ENCODE measurements at places on chromosomes 5 and 9.

DNA sequence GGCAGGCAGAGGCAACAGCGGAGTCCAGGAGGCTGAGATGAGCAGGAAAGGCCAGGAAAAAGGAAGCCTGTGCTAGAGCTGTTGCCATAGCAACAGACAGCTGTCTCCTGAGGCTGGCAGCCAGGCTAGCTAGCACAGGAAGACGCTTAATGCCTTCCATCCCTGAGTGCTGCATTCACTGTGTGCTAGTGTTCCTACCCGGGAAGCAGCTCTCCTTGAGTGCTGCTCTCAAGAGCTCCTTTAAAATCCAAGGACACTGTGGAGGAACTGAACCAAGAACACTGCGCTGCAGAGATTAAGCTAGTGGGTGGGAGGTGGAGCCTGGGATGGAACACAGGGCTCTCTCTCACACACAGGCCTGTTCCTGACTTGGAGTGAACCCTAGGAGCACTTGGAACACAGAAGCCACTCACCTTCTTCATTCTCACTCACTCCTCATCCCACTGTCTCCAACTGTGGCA lies 53.5 kb upstream of the IL7R start:
- DNase-seq, result peak; percentile 91

- DNase-seq, result no peak
Observed at GRCh38 chr9:1049641-1050040, 516 bp upstream of the DMRT2 start.

DNA sequence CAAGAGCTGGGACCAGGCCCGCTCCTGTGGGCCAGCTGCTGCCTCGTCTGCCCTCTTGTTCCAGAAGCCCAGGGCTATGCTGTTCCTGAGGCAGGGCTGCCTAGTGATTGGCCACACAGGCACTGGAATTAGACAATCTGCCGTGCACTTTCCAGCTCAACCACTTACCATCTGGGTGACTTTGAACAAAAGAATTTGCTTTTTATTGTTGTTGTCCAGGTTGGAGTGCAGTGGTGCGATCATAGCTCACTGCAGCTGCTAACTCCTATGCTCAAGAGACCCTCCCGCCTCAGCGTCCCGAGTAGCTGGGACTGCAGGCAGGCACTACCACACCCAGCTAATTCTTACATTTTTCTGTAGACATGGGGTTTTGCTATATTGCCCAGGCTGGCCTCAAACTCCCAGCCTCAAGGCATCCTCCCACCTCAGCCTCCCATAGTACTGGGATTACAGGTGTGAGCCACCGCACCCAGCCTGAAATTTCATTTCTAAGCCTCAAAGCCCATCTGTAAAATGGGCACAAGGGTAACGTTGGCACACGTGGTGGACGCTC lies 1.2 kb upstream of the NEK6 start:
- peak; percentile 98 for DNase-seq

DNA sequence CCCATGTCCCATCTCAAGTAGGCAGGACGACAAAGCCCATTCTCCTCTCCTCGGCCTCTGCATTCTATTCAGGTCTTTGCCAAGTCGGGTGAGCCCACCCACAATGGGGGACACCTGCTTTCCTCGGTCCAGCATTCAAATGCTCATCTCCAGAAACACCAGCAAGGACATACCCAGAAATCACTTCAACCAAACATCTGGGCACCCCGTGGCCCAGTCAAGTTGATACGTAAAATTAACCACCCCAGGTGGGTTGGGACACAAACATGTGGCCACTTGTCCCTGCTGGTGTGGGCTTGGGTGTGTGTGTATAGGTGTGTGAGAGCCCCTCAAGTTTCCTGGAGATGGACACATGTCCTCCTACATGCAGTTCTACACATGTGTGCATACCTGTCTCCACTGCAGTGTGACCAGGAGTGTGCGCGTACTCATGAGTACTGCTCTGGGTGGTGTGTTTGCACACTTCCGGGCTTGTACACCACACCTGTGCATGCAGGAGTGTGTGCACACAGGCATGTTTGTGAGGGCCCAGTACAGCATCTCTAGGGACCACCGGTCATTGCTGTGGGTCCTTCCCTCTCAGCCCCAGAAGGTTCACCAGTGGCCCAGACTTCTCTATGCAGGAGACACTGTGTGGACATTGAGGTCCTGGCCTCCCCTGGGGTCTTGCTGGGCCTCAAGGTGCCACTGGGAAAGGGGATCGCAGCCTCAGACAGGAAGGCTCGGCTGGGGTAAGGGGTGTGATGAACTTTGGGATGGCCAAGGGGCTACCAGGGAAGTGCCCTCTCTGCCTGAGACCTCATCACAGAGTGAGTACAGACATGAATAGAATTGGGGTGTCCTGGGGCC lies 35.4 kb upstream of the RXRA start:
- DNase-seq, result peak; percentile 45

DNA sequence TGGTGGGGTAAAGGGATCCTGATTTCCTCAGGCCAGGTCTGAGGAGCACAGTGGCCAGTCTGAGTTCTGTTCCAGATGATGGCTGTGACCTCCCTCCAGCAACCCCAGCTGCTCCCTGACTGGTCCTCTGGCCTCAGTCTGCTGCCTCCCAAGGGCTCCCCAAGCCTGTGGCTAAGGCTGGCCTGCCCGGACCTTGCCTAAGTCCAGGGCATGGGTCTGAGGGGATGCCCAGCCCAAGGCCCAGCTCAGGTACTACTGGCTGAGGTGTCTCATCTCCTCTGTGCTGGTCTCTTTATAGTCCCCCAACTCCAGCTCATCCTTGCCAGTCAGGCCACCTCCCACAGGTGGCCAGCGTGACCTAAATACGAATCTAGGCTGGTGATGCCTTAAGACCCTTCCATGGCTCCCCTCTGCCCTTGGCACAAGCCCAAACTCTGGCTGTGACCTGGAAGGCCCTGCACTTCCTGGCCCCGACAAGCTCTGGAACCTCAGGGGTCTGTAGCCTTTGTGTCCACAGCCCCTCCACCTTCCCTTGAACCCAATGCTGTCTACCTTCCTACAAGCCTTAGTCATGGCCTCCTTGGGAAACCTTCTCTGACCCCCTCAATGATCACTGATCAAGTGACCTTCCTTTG lies 9.8 kb downstream of the KIF12 start:
- DNase-seq, result peak; percentile 43

DNA sequence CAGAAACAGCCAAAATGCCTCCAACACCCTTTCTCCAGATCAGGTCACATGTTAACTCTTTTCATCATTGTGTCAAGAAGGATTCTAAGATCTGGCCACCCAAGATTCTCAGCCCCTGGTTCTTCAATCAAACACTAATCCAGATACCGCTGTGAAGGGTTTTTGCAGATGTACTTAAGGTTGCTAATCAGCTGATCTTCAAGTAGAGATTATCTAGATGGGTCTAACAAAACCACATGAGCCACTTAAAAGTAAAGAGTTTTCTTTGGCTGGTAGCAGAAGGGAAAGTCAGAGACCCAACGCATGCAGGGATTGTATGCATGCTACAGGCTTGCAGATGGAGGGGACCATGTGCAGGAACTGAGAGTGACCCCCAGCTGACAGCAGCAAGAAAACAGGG lies 267.9 kb downstream of the CDK5RAP2 start:
- DNase-seq, result peak; percentile 14

DNA sequence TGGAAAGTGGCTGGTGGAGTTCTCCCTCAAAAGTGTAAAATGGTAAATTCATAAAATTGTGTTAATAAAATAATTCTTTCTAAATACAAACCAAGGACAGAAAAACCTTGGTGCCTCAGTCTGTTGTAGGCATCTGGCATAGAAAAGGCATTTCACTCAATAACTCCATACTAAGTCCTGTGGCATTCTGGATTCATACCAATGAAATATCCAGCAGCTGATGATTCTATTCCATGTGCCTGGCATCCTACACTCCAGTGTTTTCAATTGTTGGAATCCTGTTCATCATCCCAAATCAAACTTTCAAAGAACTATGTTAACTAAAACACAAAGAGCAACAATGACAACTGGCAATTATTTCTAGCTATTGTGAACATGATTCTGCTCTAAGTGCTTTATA lies 21.6 kb upstream of the ALDH1A1 start:
- DNase-seq, result no peak

DNA sequence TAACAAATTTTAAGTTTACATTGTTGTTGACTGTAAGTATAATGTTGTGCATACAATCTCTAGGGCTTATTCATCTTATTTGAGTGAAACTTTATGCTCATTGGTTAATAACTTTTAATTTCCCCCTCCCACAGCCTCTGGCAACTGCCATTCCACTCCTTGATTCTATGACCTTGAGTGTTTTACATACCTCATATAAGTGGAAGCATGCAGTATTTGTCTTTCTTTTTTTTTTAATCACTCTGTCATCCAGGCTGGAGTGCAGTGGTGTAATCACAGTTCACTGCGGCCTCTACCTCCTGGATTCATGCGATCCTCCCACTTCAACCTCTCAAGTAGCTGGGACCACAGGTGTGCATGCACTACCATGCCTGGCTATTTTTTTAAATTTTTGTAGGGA lies 83.9 kb downstream of the KCTD16 start:
- DNase-seq, result no peak

DNA sequence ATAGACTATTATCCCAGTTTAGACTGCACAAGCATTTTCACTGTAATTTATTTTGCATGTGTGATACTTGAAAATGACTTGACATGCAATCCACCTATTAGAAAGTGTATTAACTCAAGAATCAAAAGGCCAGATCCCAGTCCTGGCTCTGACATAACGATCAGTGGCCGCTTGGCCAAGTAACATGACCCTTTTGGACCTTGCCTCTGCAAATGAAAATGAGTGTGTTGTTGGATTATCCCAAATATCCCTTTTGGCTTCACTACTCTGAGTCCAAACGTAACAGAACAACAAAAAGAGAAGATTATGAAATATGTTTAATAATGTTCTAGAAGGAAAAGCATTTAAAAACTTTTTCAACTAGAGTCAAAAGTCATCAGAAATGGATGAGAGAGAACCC lies 19.0 kb downstream of the DMGDH start:
- DNase-seq, result no peak

- DNase-seq, result no peak
Observed at GRCh38 chr5:165028356-165028755, 1522.9 kb downstream of the MAT2B start.

DNA sequence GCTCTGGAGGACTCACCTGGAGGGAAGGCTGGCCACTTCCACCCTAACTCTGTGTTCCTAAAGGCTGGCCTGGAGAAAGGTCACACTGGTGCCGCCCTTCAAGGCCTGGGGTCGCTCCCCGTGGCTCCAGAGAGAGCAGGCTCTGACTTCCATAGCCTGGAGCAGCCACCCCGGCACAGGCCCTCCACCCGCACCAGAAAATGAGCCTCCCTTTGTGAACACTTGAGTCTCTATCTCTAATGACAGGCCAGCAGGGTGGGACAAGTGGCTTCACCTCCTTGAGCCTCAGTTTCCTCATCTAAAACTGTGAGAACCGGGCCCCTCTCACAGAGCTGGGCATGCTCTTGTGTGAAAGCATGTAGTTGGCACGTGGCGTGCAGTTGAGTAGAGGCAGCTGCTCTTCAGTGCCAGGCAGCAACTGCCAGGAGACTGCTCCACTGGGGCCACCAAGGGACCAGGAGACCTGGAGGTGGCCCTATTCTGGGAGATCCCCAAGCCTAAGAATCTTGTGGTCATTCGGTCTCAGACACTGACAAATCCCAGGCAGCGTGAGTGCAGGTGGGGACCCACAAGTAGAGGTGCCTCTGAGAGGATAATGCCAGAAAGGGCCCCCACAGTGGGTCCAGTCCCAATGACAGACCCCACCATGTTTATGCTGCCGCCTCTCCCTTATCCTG lies 56.7 kb upstream of the GARNL3 start:
- no peak for DNase-seq

DNA sequence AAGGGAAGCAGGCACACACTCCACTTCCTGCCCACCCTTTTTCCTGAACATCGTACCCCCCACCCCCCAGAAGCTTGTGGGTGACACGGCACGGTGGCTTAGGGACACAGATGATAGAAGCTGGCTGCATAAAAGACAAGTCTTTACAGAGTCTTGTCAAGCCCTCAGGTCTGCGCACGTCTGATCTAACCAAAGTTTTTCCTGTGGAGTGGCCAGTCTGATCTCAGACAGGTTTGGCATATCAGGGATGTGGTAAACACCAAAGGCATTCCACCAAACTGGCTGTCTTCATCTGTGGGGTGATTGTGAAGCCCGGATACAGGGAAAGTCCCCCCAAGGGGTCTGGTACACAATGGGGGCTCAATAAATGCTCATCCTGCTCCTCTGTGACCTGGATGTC lies 50.0 kb downstream of the CRB2 start:
- no peak for DNase-seq

DNA sequence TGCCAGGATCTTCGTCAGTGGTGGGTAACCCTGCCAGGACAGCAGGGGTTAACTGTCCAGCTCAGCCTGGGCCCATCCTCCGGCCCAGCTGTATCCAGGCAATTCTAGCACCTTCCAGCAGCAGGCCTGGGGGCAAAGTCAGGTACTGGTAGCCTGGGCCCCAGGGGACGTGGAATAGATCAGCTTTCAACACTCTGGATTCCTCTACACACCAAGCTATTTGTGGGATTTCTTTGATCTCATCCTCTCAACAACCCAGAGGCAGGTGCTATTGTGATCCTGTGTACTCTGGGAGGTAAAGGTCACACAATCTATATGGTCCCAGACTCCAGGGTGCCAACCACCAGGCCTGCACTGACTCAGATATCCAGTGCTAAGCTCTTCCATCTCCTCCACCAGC lies 8.7 kb upstream of the SPOUT1 start:
- DNase-seq, result no peak

DNA sequence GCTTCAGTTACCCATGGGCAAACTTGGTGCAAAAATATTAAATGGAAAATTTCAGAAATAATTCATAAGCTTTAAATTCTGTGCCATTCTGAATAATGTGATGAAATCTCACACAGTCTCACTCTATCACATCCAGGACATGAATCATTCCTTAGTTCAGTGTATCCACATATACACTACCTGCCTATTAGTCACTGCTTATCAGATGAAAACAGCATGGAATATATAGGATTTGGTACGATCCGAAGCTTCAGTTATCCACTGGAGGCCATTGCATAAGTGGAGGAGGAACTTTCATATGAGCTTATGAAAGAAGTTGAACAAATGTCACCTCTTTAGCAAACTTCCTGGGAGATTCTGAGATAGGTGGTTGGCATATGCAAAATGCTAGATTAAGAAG lies 64.2 kb downstream of the GAPVD1 start:
- no peak for DNase-seq

Measured in islet precursor cell (in vitro differentiated cells).